Transverse colon (tissue), 4 donors: ENCODE measurements at places on chromosomes 6 and 20.

GRCh38 chr6:21468461-21468860 is 125.1 kb upstream of the SOX4 start:
- DNase-seq, result no peak

DNA sequence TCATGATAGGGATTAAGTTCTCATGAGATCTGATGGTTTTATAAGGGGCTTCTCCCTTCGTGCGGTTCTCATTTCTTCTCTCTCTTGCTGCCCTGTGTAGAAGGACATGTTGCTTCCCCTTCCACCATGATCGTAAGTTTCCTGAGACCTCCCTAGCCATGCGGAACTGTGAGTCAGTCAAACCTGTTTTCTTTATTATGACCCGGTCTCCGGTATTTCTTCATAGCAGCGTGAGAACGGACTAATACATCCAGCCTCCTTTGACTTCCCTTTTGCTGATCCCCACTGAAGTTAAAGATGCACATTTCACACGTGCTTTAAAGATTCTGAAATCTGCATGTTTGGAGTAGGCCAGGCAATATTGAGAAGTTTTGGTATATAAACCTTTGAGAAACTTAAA is 543.1 kb downstream of the PRKN start:
- no peak for DNase-seq

DNA sequence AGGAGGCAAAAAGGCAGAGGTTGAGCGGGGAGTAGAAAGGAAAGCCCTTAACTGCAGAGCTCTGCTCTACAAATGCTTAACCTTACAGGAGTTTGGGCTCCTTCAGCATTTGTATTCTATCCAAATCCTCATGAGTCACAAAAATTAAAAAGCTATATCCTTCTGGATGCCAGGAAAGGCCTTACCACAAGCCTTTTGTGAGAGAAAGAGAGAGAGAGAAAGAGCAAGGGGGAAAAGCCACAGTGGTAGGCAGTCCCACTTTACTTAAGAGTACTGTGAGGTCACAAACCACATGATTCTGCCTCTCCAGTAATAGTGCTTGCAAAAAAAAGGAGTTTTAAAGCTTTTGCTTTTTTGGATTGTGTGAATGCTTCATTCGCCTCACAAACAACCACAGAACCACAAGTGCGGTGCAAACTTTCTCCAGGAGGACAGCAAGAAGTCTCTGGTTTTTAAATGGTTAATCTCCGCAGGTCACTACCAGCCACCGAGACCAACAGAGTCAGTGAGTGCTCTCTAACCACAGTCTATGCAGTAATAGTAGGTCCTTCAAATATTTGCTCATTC is at the start of gene RUNX2:
Gene RUNX2, plus strand, starts transcription at position 375 of the 567 bp plus-strand sequence. CDS start 397 bp downstream, outside the sequence.
- no peak for DNase-seq

- no peak for DNase-seq
These were observed 169.8 kb upstream of the RIN2 start for GRCh38 chr20:19588241-19588640.

DNA sequence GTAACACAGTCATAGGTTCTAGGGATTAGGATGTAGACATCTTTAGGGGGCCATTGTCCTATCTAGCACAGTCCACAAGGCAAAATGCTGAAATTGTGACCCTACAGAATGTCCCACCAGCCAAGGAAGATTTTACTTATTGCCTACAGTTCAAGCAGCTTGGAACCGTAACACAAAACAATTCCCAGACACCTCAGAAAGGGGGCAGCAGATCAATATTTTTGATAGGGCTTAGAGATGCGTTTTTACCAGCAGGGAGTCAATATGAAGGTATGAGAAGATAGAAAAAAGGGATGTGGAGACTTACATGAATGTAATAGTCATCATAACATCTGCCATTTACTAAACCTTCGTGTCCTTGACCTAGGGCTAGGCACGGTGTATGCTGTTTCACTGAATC is 81.0 kb downstream of the TMEM170B start:
- DNase-seq, result no peak

GRCh38 chr20:43827940-43828562 is 86.6 kb upstream of the TOX2 start:
- no peak for DNase-seq

DNA sequence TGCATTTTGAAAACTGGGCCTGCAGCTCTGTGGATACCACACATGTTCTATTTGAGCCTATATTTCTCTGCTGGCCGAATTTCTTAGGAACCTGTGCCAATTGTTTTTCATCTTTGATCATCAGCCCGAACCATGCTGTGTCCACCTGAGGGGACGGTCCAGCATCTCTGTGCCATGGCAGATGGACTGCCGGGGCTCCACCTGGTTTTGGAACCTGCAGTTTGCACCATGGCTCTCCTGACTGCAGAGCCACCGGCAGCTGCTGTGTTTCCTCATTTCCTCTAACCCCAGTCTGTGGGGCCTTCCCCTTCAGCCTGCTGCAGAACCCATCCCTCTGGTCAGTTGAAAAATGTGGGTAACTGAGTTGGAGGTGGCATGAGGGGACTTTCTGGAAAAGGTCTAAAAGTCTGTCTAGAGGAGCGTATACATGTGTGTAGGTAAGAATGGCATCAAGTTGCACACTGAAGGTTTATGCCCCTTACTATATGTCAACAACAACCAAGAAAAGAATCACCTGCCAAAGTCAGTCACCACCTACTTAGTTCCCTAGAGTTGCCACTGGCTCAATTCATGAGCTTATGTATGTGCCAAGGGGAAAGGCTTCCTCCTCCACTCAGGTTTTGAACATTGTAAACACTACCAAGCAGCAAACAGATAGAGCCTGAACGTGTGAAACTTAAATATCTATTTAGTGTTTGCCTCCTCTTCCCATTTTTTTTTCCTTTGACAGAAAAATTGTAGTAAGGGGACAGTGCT is 548.2 kb downstream of the PRKN start:
- no peak for DNase-seq

DNA sequence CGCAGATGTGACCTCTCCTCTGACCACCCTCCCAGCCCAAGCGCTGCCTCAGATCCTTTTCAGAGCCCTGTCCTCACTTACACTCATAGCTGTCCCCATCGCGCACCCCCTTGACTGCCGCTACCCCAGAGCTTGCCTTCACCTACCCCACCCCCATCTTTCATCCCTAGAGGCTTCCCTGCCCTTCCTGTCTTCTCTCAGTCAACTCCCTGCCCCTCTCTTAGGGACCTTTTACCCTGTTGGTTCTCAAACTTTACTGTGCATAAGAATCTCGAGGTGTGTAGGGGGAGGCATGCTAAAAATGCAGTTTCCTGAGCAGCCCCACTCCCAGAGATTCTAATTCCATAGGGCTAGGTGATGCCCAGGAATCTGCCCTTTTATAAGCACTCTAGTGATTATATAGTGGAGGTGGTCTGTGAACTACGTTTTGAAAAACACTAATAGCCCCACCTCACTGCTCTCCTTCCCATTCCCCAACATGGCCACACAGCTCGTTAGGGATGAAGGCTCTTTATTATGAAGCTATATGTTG is 725 bp downstream of the TM9SF4 start:
- DNase-seq, result no peak

DNA sequence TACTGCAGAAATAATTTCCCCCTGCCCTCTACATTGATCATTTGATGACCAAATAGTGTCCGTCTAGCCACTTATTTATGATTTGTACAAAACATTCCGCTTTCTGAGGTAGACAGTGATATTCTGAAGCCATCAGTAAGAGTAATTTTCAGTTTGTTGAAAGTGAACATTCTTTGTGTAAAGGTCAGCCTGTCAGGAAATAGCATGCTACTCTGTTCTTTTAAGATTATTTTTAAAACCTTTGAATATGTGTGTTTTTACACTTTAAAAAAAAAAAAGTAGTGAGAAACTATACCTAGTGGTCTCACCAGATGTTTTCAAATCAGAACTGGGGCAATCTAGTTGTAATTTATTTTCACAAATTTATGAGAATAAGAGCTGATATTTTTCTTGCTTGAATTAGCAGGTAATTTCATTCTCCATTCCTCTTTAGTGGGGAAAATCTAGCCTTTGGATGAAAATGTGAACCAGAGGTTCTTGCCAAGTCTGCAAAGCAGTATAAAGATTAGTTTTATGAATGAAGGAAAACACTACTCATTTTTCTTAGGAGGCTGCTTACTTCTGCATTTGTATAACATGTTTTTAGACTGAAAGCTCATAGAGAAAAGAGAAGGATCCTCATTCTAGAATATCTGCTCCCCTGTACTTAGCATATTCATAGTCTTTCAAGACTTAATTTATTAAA is 12.1 kb upstream of the REV3L start:
- DNase-seq, result no peak

GRCh38 chr6:73719046-73719445 is 23.0 kb downstream of the CD109 start:
- no peak for DNase-seq

GRCh38 chr6:168095171-168095691 is 16.2 kb upstream of the FRMD1 start:
- DNase-seq, result no peak

- no peak for DNase-seq
These were observed 66.4 kb downstream of the POPDC3 start for GRCh38 chr6:105113422-105113821.

GRCh38 chr6:144149894-144150709 is at the start of gene STX11:
Gene STX11 (plus strand): TSS chr6:144150517. CDS start chr6:144186628, 36,111 bp downstream.
- peak; percentile 76 for DNase-seq

DNA sequence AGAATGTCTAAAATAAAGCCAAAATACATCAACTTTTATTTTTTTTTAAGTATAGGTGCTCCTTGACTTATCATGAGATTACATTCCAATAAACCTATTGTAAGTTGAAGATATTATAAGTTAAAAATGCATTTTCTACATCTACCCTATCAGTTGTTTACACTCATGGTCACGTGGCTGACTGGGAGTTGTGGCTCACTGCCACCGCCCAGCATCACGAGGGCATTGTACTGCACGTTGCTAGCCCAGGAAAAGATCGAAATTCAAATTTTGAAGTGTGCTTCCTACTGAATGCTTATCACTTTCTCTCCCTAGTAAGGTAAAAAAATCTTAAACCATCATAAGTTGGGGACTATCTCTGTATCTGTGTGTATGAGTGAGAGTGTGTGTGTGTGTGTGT is 126.6 kb upstream of the RIN2 start:
- DNase-seq, result no peak

DNA sequence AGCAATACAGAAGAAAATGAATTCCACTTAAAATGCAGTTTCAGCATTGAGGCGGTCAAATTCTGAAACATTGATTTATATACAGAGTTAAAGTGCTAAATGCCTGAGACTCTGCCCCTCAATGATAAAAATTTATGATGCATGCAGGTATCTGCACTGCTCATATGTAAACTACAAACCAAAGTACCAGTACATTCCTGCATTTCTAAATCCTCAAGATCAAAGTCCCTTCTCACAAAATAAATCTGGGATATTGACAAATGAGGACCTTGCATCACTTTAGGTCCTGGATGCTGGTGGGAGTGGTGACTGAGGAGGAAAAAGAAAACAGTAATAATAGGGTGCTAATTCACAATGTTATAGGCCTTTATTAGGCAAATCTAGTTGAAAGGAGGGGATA is 101.9 kb downstream of the FIG4 start:
- no peak for DNase-seq

DNA sequence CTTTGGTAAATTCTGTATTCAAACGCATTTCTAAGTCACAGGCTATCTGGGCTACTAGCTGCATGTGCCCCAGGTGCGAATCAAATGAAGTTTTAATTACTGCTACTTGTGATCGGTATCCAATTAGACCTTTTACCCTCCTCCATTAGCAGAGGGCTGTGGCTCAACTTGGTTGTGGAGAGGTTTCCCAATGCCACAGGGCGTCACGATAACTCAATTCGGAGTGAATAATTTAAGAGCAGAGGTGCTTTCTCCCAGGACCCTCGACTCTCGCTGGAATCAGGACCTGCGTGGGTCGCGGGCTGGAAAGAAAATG is 640 bp downstream of the SAYSD1 start:
- DNase-seq, result no peak

- DNase-seq, result peak; percentile 53
These were observed 5.4 kb downstream of the SYS1 start for GRCh38 chr20:45368221-45368980.

GRCh38 chr6:64591676-64592036 is 956.1 kb downstream of the PHF3 start:
- no peak for DNase-seq

- no peak for DNase-seq
These were observed 52.0 kb downstream of the PRDM1 start for GRCh38 chr6:106138151-106138550.

- DNase-seq, result peak; percentile 58
These were observed 25.2 kb downstream of the TRAM2 start for GRCh38 chr6:52551483-52552277.

GRCh38 chr6:70680396-70680795 is 12.7 kb downstream of the SMAP1 start:
- DNase-seq, result no peak

GRCh38 chr20:35145141-35145564 is 2.0 kb downstream of the EDEM2 start:
- no peak for DNase-seq

GRCh38 chr20:50540620-50541605 is 30.7 kb downstream of the PTPN1 start:
- no peak for DNase-seq

GRCh38 chr6:41871691-41872090 is 23.5 kb downstream of the USP49 start:
- no peak for DNase-seq

GRCh38 chr6:40411881-40412280 is 175.3 kb downstream of the LRFN2 start:
- no peak for DNase-seq

DNA sequence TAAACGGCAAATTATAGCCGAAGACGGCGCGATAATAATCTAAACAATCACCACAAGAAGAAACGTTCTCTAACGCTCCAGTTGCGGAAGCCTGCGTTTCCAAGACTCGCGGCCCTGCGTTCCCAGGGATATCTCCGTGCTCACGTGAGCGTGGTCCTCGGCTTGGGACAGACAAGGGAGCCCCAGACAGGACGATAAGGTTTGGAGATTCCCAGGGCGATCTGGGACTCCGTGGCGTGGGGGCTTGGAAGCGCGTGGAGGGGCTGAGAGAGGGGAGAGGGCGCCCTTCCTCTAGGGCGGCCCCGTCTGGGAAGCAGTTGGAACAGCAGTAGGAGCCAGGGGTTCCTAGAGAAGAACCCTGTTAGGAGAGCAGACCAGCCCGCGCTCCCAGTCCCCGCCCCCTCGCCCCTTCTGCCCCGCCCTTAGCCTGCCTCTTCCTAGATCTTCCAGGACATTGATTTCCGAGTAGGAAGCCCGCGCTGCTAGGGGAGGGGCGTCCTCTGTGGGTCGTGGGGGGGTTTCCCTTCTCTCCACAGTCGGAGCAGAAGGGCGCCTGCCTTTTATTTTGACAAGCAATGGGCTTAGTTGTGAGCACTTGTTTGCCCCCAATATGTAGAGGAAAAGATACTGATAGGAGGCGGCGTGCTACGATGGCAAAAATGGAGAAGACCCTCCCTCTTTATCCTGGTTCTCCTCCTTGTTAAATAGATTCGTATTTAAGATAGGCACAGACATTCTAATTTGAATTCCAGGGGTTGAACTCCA is 10.6 kb downstream of the NRN1 start:
- peak; percentile 54 for DNase-seq

DNA sequence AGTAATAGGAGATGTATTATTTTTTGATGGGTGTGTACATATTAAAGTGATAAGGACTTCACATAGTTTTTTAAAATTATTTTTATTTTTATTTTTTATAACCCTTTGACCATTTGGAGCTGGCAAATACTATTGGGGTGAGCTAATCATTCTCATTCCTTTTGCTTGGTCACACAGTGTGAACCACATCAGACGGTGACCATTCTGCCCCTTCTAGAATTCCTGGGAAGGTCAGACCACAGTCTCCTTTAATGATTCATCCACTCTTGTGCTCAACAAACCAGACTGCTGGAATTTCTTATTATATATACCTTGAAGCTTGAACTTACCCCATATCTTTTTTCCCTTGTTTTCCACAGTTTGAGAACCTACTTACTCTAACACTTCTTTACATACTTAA is 23.9 kb upstream of the PRL start:
- DNase-seq, result no peak
